ENCODE measurements at places on chromosomes 6 and 20.

DNA sequence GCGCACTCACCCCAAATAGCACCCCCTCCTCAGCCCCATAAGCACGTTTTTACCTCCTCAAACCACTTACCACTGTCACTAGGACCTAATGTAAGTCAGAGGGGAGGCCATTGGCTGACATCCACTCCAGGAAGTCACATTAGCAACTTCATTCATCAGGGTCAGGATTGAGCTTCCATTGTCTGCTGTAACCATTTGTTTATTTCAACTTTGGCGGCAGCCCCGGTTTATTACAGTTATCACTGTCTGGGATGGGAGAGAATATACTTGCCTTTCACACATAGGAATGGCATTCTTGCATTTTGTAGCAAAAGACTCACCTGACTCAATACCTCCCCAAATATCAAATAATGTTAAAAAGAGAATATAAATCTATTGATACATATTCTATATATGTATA is 38.3 kb downstream of the MAFB start:
- DNase-seq = no peak

GRCh38 chr6:17015551-17016381 is 86.1 kb upstream of the STMND1 start:
- peak; percentile 8 for DNase-seq

GRCh38 chr20:49794336-49795134 is 18.1 kb upstream of the SLC9A8 start:
- DNase-seq = no peak

GRCh38 chr6:43173591-43174262 is 2.7 kb downstream of the SRF start:
- DNase-seq = no peak

DNA sequence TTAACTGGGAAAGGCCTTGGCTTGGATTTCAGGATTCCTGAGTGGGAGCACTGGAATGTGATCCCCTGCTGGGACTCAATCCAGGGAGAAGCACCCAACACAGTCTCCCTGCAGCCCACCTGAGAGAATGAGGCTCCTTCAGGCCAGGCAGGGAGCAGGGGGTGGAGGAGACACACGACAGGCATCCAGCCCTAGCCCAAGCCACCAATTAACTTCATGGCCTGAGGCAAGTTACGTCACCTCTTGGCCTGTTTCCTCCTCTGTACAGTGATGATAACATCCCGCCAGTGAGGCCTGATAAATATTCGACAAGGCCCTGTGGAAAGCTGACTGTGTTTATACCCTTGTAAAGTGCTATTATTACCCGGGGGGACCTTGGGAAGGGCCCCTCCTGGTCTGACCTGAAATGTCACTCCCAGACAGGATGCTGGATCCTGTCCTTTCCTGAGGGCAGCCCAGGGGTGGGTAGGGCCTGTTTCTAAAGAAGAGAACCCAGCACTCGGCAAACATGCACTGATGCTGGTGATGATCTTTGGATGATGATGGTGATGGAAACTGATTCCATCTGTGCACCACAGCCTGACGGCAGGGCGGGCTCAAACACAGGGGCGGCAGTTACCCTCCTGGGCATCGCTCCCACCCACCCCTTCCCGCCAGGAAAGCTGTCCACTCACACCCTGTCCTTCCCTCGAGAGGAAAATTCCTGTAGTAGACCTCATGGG is 12.4 kb downstream of the FRS3 start:
- DNase-seq = no peak

- no peak for DNase-seq
These were observed 55.4 kb downstream of the GFOD1 start for GRCh38 chr6:13431861-13432465.

DNA sequence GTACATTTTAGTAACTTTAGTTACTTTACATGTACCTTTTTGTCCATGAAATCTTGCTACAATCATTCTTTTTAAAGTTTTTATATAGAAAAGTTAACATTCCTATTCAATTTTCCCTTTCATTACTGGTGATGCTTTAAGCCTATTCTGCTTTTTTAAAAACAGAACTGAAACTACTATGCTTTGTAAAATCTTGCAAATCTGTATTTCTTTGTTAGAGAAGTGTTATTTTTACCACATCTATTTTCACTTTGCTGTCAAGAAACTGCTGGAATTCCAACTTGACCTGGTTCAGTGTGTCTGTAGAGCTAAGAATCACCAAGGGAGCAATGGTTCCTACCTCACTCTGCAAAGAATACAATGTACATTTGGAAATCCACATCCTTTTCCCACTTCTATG is 21.8 kb upstream of the SAMD5 start:
- DNase-seq = no peak

DNA sequence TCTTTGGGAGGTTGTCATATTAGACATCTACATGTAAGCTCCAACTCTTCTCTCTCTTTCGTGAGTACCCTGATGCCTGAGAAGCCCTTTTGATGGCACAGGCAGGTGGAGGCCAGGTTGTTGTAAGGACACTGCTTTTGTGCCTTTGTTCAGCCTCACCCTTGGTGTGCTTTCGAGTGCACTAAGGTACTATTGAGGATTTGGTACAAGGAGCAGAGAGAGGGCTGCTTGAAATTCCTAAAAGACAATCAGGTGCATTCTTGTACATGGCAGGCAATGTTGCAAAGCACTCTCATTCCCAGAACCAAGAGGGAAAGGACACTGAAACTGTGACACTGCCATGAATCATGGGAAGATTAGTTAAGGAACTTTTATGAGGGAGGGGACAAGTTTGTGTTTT is 19.1 kb downstream of the BMP2 start:
- DNase-seq = no peak

DNA sequence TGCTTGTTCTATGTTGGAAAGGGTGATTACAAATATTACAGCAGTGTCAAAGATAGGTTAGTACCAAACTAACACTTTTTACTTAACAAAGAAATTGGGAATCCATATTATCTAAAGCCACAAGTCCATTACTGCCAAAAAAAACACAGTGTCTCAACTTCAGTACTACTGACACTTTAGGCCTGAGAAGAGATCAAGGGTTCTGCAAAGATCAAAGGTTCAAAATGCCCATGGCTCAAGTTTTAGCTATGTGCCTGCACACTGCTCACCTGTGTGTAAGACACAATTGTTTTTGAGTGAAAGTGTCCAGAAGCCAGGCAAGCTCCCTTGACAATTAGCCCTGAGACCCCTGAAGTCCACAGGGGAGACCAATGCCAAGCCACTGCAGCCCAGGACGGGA is 132.6 kb downstream of the ZMYND8 start:
- DNase-seq = no peak

- DNase-seq = no peak
These were observed 40.0 kb upstream of the TAF8 start for GRCh38 chr6:42010185-42010891.

DNA sequence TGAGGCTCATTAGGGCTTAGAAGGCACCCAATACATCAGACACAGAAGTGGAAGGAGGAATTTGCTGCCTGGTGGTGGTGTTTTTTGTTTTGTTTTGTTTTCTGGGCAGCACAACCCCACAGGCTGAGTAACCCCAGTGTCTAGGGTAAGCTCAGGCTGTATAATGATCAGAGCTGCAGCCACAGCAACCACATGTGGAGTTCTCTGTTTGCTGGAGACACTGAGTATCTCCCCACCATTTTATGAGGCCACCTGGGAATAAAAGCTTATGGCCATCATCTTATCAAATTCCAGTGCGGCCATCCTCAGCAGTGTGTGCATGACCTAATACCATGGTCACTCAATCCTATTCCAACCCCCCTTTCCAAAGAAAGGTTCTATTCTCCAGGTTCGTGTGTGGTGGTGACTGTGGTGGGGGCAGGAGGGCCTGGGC is 3.4 kb upstream of the DLL1 start:
- no peak for DNase-seq

GRCh38 chr20:20719411-20719810 is 7.0 kb upstream of the RALGAPA2 start:
- no peak for DNase-seq

DNA sequence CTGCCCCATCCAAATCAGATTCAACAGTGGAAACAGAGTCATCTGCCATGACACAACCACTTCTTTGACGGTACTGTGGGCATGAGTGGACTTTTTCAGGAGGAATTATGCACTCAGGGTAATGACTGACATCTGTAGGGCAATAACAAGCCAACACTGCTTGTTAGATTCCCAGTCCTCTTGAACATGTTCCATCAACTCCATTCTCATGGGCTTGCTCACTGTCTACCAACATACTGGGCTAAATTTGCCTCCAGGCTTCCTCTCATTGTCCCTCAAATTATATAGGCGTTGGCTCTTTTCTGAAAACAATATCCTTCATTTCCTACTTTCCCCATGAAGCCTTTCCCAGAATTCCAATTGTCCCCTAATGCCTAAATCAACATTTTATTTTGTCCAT is 43.1 kb downstream of the ANKEF1 start:
- no peak for DNase-seq

- DNase-seq = no peak
These were observed 83.2 kb downstream of the CDC5L start for GRCh38 chr6:44470746-44471145.

GRCh38 chr6:22153384-22154158 is 143.3 kb downstream of the PRL start:
- DNase-seq = no peak

DNA sequence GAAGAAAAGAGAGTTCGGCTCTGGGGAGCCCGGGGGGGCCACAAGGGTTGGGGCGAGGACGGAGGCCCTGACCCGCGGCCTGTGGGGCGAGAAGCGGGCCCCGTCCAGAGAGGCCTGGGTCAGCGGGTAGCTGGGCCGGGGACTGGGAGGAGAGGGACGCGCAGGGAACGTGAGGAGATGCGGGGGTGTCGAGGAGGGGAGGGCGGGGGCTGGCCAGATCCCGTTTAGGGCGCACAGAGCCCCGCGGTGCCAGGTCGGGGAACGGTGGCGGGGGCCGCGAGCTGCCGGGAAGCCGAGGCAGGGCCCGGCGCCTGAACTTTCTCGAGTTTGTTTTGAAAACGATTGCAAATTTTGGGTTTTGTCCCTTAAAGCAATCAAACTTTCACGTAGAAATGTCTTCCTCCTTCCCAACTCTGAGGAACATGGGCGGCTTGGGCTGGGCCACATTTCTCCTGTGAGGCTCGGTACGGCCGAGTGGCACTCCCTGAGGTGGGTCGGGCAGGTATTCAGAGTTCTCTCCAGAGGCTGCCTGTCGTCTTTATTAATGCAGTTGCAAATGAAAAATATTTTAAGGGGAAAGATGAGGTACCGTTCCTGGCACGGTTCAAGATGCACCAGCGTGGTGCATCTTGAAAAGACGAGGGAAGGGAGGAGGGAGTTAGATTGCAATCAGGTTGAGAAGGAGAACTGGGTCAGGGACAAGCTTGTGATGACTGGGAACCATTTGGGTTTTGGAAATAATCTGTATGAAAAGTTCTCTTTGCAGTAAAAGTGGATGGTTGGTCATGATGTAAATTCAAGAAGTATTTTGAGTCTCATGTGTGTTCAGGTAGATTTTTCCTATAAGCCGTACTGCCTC is 972 bp downstream of the RNF8 start:
- DNase-seq = no peak

DNA sequence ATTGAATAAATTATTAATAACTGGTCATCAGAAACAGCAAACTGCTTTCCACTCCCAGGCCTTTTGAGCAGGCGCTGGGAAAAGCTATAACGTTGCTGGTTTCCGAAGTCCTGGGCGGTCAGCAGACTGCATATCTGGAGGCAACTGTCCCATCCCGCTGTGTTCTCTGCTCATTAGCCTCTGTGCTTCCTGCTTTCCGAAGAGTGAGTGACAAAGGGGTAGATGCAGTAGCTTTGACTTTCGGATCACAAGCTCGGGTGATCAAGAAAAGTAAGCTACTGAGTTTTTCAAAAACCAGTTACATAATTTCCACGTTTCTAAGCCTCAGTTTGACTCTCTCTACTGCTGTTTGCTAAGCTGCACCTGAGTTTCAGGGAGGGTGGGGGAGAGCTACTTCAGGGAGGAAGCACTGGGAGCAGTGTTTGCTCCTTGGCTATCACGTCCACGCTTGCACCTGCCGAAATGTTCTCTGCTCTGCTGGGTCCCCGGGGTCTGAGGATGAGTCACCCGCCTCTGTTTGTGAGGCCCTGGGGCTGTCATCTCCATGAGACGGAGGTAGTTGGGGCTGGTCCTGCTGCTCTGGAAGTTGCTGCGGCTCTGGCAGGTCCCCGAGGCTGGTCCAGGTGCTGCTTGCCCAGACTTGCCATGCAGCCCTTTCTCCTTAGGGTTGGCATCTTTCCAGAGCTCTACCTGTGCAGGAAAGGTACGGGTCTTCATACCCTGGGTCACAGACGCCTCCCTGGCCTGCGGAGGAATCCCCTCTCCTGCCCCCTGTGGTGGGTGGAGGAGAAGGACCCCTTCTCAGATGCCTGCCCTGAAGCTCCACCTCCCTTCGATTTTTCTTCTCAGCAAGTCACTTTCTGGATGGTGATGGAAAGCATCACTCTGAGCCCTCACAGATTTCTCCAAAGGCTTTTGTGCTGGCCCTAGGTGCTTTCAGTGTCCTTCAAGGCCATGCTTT is 220.0 kb downstream of the QKI start:
- no peak for DNase-seq

DNA sequence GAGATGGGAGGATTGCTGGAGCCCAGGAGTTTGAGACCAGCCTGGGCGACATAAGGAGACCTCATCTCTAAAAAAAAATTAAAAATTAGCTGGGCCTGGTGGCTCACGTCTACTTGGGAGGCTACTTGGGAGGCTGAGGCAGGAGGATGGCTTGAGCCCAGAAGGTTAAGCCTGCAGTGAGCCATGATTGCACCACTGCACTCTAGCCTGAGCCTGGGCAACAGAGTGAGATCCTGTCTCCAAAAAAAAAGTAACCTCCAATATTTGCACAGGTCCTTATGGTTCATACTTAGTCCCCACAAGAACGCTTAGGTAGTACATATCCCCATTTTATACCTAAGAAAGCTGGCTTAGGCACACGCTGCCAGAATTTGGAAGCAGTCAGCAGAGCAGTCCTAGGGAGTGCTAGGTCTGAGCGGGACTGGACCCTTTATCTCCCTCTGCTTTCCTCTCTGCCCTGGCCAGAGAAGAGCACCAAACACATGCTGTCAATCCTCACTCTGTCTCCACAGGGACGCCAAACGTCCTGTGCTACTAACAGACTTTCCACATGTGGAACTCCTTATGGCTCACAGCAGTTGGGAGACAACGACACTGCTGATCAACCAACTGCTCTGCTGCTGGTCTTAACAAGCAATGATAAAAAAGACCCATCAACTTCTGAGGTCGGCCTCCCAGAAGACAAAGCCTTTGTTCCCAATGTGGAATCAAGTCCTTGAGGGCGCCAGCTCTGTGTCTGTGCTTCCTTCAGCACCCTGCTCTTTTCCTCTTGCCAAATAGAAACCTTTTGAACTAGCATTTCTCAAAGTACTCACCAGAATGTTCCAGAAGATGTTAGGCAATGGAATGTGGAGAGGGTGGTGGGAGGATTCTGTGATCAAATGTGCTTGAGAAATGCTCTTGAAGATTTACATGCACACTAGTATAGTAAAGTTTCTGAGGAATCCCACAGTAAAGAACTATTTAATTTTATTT is 226.3 kb upstream of the DTNBP1 start:
- DNase-seq = no peak

- DNase-seq = no peak
These were observed 103.9 kb downstream of the ESR1 start for GRCh38 chr6:151911401-151911800.

GRCh38 chr6:143034689-143035334 is 25.9 kb upstream of the AIG1 start:
- no peak for DNase-seq

Data from activated T-helper 9 cell treated with anti-CD3 and anti-CD28 coated beads, Interleukin-2, amount 50 U/mL, for 16 hours (primary cell).